ENCODE measurements at places on chromosomes 5 and 9. TPM values are rescaled to one million over a fixed set of nuclear protein-coding genes. Genes with fewer than 3 reads are reported as not detected.

DNA sequence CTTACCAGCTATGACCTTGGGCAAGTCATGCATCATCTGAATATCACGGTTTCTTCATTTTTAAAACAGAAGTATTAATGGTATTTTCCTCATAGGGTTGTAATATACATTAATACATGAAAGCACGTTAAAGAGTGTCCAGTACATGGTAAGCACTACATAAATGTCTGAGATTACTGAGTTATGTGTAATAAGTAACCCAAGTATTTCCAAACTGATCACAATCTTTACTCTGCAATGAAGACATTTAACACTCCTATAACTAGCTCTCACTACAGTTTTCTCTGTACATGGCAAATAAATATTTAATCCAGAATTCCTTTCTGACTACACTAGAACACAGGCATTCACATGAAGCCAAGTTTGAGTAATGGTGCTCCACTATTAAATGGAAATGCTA, 4.0 kb downstream of the GLDC start:
- no peaks in the 10 kb centered on the region for H3K27me3 ChIP-seq
- no peak overlapping the region for H3K27ac ChIP-seq
- H3K36me3 ChIP-seq, result peaks cover 2% of the 10 kb centered on the region
- DNase-seq, result no peak

GRCh38 chr9:32401488-32401887, 17.0 kb downstream of the ACO1 start:
- DNase-seq, result no peak
- H3K4me3 ChIP-seq, result no peak overlapping the region
- H3K27ac ChIP-seq, result no peak overlapping the region
- no peaks in the 10 kb centered on the region for H3K27me3 ChIP-seq
- peaks cover 3% of the 10 kb centered on the region for H3K4me1 ChIP-seq
- H3K36me3 ChIP-seq, result no peaks in the 10 kb centered on the region

GRCh38 chr9:106964822-106965525, 102.0 kb downstream of the ZNF462 start:
- H3K27ac ChIP-seq, result no peak overlapping the region
- DNase-seq, result no peak
- H3K4me3 ChIP-seq, result no peak overlapping the region
- H3K27me3 ChIP-seq, result no peaks in the 10 kb centered on the region

DNA sequence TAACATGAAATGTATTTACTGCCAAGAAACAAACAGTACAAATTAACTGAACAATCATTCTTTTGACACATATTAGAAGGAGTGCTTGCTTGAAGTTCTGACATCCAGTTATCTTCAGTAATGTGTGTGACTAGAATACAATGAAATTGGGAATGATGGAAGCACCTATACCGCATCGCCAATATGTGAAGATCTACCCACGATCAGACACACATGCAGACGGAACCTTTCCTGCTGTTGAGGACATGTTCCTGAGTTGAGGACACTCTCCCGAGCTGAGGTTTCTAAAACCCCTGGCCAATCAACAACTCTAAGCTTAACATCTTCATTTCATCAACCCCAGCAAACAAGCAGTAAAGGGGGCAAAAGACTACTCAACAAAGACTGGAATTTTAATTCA, at the start of gene OR13C3:
TSS of gene OR13C3 (minus strand) at position 101 of the 400 bp plus-strand sequence. CDS start 133 bp downstream, outside the sequence.
- H3K27me3 ChIP-seq, result no peaks in the 10 kb centered on the region
- H3K36me3 ChIP-seq, result no peaks in the 10 kb centered on the region
- H3K4me3 ChIP-seq, result no peak within 1 kb of the TSS

- H3K27ac ChIP-seq, result no peak overlapping the region
- H3K27me3 ChIP-seq, result no peaks in the 10 kb centered on the region
- H3K36me3 ChIP-seq, result no peaks in the 10 kb centered on the region
- DNase-seq, result no peak
- H3K4me3 ChIP-seq, result no peak overlapping the region
These were observed 33.7 kb downstream of the CENPP start for GRCh38 chr9:92359394-92359995.

DNA sequence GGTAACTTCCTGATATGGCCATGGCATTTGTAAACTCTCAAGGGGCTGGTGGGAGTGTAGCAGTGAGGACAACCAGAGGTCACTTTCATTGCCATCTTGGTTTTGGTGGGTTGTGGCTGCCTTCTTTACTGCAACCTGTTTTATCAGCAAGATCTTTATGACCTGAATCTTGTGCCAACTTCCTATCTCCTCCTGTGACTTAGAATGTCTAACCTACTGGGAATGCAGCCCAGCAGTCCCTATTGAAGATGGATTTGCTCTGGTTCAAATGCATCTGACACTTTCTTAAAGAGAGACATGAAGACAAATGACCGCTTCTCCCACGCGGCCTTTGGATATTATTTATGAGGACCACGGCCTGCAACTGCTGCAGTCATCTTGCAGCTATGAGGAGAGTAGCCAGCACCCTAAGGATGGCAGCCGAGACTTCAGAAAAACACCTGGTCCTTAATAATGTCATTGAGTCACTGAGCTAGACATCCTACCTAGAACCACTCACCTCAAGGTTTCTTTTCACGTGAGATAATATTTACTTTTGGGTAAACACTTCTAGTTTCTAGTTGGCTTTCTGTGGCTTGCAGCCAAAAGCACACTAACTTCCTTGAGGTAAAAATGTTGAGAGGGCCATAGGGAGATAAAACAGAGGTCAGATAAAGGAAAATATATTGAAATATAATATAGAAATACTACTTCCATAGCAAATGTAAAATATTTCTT, 28.2 kb downstream of the CETN3 start:
- no peak for DNase-seq
- H3K36me3 ChIP-seq, result no peaks in the 10 kb centered on the region
- H3K27ac ChIP-seq, result no peak overlapping the region
- H3K27me3 ChIP-seq, result no peaks in the 10 kb centered on the region

DNA sequence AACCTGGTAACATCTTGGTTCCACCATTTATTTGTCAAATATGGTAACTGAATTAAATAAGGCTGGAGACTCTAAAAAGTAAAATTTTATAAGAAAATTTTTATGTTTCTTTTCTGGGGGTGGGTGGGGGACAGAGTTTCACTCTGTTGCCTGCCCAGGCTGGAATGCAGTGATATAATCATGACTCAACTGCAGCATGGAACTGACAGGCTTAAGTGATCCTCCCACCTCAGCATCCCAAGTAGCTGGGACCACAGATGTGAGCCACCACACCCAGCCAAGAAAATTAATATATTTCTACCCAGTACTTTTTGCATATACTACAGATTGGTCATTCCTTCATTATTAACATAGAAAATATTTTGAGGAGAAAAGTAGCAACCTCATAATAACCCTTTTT, 216.9 kb downstream of the DEPDC1B start:
- no peaks in the 10 kb centered on the region for H3K4me1 ChIP-seq
- no peak for DNase-seq
- H3K4me3 ChIP-seq, result no peak overlapping the region
- no peak overlapping the region for H3K27ac ChIP-seq
- H3K27me3 ChIP-seq, result no peaks in the 10 kb centered on the region

DNA sequence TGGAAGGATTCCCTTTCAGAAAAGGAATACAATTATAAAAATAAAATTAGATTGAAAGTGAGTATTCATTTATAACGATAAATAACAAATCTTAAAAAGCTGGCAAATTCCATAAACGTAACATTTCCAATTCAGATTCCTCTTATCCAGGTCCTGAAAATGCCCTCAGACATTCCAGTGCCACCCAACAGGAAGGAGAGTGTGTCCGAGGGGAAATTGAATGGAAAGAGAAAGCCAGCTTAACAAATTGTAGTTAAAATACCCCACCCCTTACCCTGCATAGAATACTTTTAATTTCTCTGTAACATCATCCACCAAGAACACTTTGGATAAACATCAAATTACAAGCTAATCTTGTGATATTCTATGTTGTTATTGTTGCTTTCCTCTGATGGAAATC, 72.0 kb downstream of the ARHGEF28 start:
- H3K36me3 ChIP-seq, result no peaks in the 10 kb centered on the region
- no peaks in the 10 kb centered on the region for H3K4me1 ChIP-seq

DNA sequence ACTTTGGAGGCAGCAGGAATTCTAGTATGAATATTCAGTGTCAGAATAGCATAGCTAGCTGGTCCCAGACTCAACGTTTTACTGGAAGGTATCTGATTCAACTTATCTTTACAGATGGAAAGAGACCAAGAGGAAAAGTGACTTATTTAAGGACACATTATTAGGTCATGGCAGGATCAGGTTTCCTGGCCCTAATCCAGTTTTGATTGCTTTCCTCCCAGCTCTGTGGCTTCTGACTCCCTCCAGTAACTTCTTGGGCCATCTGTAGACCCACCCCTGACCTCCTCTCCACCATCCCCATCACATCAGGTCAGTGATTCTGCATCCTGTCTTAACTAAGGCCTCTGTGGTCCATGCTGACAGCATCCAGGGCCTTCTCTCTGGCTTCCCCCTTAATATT, 38.4 kb downstream of the SH3TC2 start:
- H3K27me3 ChIP-seq, result no peaks in the 10 kb centered on the region
- H3K4me1 ChIP-seq, result no peaks in the 10 kb centered on the region
- no peak for DNase-seq
- no peak overlapping the region for H3K4me3 ChIP-seq

- peaks cover 7% of the 10 kb centered on the region for H3K4me1 ChIP-seq
- H3K4me3 ChIP-seq, result no peak overlapping the region
- no peak for DNase-seq
- H3K27ac ChIP-seq, result no peak overlapping the region
These were observed 20.6 kb upstream of the PTGES start for GRCh38 chr9:129773262-129774048.

DNA sequence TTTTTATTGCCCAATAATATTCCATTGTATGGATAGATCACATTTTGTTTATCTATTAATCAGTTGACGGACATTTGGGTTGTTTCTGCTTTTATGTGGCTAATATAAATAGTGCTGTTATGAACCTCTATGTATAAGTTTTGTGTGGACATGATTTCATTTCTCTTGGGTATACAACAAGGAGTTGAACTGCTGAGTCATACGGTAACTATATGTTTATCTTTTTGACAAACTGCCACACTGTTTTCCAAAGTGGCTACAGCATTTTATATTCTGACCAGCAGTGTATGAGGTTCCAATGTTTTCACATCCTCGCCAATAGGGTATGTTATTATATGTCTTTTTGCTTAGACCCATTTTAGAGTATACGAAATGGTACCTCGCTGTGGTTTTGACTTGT, 264.3 kb downstream of the RFX3 start:
- H3K27me3 ChIP-seq, result no peaks in the 10 kb centered on the region
- no peaks in the 10 kb centered on the region for H3K4me1 ChIP-seq
- no peak overlapping the region for H3K4me3 ChIP-seq
- DNase-seq, result no peak
- no peaks in the 10 kb centered on the region for H3K36me3 ChIP-seq

- H3K27me3 ChIP-seq, result no peaks in the 10 kb centered on the region
- H3K4me1 ChIP-seq, result no peaks in the 10 kb centered on the region
- no peak for DNase-seq
- no peak overlapping the region for H3K4me3 ChIP-seq
These were observed 20.0 kb upstream of the PDCL start for GRCh38 chr9:122848256-122848943.

DNA sequence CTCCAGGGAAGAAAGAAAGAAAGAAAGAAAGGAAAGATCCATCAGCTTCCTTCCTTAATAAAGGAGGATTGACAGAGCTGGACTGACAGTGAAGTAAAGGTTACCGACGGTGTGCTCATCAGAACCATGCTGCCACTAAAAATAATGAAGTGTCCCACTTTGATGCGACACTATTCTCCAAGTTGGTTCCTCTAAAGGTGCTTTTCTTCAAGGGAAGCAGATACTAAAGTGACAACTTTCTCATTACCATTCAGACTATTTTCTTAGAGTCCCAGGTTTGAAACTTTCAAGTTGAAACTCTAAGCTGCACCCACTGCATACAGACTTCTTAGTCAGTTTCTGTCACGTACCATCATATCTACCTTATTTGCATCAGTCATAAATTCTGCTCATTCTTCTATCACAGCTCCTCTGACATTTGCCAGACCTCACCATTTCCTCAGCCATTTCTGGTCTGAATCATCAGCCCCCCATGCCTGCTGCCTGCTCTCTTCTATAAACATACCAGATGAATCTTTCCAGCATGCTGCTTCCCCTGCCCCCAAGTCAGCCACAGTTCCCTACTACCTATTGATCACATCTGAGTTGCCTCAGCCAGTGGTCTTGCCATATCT, 177.6 kb downstream of the DEPDC1B start:
- DNase-seq, result no peak
- H3K36me3 ChIP-seq, result no peaks in the 10 kb centered on the region
- no peak overlapping the region for H3K4me3 ChIP-seq
- no peak overlapping the region for H3K27ac ChIP-seq

Gene DDX4
- total RNA-seq, result 0.26 TPM

Gene AGXT2
- 0.21 TPM for total RNA-seq

Gene GRXCR2
- 0.16 TPM for total RNA-seq

Gene GRM6
- total RNA-seq, result not detected

Gene F2RL1
- total RNA-seq, result 50.0 TPM

Gene AKNA
- 57.8 TPM for total RNA-seq

Data from Caco-2 (cell line).